ENCODE measurements at places on chromosomes 2 and 18.
A peak's percentile ranks its signal among the peaks of the same experiment; 100 is the strongest.

- DNase-seq = peak; percentile 48
Observed at GRCh38 chr2:95158891-95159619, 593 bp downstream of the ZNF514 start.

- peak; percentile 36 for DNase-seq
Observed at GRCh38 chr2:85353876-85354285, 447 bp downstream of the RETSAT start.

- DNase-seq = no peak
Observed at GRCh38 chr2:27736031-27736889, 35.3 kb upstream of the MRPL33 start.

DNA sequence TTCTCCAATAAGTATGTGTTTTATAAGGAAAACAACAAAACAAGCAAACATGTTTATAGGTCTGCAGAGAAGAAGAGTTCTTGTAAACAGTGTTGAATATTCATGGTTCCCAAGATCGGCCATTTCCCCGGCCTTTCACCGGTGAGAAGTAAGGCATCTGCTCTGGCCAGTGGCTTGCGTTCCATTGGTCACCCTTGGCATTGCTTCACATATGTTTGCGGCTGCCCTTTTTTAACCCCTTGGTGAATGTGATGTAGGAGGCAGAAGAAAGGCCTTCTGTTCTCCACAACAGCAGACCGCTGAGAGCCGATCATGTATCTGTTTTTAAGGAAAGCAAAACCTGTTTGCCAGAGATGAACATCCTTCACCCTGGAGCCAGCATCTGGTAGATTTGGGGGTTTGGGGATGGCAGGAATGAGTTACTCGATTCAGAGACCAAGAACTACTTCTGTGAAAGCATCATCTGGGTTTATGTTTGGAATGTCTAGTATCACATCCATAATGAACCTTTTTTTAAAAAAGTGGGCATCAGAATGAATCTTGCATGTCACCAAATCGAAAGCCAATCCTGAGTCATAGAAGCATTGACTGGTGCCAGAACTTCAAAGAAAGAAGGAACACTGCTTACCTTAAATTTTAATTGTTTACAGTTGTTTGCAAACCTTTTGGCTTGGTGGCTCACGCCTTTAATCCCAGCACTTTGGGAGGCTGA lies 112.3 kb downstream of the AGAP1 start:
- DNase-seq = no peak

GRCh38 chr2:118584062-118584749 lies 263.2 kb downstream of the EN1 start:
- DNase-seq = no peak

DNA sequence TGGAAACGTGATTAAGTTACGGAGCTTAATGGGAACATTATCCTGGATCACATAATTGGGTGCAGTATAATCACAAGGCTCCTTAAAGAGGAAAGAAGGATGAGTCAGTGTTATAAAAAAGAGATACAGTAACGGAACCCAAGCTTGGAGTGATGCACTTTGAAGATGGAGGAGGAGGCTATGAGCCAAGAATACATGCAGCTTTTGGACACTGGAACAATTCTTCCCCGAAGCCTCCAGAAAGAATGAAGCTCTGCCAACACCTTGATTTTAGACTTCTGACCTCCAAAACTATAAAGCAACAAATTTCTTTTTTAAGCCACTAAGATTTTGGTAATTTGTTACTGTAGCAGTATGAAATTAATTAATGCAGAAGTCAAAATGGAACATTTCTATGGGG lies 85.1 kb downstream of the CDH7 start:
- DNase-seq = no peak

DNA sequence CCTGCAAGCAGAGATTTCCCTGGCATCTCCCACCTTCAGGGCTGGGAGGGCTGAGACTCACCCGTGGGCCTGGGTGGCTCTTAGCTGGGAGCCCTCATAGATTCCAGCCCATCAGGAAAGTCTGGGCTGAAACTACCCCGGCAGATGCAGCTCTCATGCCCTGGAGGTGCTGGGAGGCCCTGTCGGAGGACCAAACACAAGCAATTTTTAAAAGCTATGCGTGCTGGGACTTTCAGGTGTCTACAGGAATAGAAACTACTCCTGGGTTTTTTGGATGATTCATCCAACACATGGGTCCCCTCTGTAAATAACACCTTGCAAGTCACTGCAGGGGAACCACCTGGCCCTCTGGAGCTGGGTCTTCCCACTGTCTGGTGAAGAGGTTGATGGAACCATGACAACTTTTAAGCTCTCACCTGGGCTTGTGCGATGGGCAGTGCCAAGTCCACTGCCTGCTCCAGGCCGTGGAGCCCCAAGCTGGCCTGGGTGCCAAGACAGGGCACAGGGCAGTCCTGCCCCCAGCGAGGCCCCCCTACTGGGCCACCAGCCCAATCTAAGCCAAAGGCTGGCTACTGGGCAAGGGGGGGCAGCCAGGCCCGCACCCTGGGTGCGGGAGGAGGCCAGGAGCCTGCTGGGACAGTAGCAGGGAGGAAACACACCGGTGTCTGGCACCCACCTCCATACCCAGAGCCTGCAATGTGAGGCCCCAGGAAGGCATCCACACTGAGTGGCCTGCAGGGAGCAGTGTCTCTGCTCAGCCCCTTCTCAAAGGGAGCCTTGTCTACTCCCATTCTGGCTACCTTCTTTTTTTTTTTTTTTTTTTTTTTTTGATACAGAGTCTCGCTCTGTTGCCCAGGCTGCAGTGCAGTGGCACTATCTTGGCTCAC lies 1.1 kb upstream of the GPR55 start:
- DNase-seq = no peak

DNA sequence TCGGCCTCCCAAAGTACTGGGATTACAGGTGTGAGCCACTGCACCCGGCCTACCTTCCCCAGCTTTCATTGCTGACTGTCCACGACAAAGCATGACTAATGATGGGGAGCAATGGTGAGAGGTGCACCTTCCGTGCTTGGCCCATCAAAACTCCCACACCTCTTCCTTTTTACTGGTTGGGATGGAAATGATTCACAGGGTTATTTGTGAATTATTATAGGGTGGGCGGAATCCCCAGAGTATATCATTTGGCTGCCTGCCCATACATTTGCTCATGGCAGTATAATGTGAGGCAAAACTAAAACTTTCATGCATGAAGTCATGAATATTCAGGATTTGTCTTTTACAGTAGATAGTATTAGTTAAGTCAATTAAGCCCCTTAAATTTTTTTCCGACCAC lies 334.2 kb upstream of the NETO1 start:
- DNase-seq = no peak

DNA sequence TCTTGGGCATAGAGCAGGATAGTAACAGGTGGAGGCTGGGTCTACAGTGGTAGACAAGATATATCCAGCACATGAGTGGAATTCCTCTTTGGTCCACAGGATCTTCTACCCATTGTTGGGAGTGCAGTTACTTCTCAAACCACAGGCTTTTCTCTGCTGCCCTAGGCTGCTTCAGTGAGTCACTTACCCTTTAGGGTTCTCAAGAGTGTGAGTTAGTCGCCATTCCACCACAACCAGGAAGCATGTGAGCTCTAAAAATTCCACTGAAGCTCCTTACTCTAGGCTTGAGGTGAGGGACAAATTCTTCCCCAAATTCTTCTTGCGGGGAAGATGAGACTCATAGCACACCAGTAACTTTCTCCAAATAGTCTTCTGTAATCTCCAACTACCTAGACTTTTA lies 189.4 kb downstream of the PLCL1 start:
- DNase-seq = no peak

DNA sequence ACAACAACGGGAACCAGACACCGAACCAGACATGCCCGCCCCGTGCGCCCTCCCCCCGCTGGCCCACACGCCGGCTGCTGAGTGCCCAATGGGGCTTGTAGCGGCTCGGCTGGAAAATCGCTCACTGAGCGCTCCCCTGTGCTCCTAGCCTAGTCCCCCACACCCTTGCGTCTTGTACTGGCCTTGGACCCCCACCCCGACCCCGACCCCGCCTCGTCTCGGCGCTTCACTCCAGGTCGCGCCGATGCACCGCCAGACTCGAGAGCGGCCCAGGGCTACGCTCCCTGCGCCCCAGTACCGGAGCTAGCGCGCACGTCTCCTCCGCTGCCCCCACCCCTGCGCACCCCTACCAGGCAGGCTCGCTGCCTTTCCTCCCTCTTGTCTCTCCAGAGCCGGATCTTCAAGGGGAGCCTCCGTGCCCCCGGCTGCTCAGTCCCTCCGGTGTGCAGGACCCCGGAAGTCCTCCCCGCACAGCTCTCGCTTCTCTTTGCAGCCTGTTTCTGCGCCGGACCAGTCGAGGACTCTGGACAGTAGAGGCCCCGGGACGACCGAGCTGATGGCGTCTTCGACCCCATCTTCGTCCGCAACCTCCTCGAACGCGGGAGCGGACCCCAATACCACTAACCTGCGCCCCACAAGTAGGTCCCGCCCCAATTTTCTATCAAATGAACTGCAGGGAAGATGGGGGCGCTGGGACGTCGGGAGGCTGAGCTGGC lies 1.5 kb downstream of the GAD1 start:
- DNase-seq = peak; percentile 36

- DNase-seq = no peak
Observed at GRCh38 chr18:47141289-47141688, 9.0 kb downstream of the HDHD2 start.

DNA sequence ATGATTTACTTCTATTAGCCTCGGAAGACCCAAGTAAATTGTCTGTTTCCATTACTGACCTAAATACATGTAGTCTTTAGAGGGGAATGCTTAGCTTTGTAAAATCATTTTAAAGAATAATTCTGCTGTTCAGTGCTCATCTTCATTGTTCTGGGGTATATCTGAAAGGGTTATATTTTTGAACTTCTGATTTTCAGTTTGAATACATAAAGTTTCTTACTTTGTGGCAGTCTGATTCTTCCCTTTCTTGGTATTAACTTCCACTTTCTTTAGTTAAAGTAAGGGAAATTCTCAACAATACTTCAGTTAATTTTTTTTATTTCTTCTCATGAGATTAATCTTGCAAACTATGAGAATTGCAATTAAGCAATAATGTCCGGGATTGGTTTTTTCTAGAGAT lies 148.4 kb downstream of the DOCK10 start:
- DNase-seq = no peak

DNA sequence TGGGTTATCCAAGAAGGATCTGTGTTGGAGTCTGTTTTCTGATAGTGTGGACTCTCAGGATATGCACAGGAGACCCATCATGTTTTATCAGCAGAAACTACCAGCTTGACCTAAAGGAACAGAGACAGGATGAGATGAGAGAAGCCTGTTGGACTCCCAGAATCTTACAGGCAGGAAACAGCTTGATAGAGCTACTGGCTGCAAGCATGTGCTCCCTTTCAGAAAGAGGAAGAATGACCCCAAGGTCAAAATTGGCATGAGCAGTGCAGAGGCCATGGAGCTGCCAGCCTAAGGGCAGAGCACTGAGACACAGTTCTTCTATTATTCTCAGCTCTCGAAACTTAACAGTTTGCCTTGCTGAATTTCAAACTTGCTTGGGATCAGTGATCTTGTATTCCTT lies 135.2 kb upstream of the NFATC1 start:
- no peak for DNase-seq

- no peak for DNase-seq
Observed at GRCh38 chr2:151906633-151906998, 78.4 kb upstream of the ARL5A start.

- no peak for DNase-seq
Observed at GRCh38 chr2:128630974-128631697, 312.5 kb upstream of the HS6ST1 start.

- no peak for DNase-seq
Observed at GRCh38 chr2:219109471-219109870, 48.8 kb upstream of the IHH start.

DNA sequence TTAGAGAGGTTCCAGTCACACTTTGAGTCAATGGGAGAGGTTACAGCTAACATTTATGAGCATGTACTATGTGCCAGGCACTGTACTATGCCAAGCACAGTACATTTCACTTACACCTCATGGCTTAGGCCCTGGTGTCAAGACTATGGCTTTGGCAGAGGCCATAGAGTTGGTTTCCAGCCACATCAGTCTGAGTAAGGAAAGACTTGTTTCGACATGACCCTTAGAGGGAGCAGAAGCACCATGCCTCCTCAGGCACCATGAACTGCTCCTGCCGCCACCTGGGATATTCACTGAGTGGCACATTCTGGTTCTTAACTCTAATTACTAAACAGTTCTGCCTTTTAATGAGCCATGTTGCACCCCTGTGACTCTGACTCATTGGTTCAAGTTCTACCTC lies 12.7 kb downstream of the DGUOK start:
- no peak for DNase-seq

DNA sequence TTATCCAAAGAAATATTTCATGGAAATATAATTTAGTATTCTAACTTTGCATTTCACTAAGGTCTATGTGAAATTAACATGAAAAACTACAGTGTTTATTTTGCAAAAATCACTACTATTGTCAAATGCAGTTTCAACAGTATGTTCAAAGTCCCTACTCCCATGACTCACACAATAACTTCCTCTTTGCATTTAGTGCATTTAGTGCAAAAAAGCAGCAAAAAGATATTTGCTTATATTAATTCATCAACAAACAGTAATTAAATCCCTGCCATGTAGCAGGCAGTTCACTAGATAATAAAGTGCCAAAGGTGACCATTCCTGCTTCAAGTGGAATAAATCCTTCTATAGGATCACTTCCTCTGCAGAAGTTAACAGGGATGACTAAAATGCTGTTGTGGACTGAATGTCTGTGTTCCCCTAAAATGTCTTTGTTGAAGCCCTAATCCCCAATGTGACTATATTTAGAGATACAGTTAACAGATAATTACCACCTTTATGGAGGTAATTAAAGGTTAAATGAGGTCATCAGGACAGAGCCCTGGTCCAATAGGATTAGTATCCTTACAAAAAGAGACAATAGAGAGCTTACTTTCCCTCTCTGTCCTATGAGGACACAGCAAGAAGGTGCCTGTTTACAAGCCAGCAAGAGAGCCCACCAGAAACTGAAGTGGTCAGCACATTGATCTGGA lies 61.7 kb downstream of the STK39 start:
- no peak for DNase-seq

DNA sequence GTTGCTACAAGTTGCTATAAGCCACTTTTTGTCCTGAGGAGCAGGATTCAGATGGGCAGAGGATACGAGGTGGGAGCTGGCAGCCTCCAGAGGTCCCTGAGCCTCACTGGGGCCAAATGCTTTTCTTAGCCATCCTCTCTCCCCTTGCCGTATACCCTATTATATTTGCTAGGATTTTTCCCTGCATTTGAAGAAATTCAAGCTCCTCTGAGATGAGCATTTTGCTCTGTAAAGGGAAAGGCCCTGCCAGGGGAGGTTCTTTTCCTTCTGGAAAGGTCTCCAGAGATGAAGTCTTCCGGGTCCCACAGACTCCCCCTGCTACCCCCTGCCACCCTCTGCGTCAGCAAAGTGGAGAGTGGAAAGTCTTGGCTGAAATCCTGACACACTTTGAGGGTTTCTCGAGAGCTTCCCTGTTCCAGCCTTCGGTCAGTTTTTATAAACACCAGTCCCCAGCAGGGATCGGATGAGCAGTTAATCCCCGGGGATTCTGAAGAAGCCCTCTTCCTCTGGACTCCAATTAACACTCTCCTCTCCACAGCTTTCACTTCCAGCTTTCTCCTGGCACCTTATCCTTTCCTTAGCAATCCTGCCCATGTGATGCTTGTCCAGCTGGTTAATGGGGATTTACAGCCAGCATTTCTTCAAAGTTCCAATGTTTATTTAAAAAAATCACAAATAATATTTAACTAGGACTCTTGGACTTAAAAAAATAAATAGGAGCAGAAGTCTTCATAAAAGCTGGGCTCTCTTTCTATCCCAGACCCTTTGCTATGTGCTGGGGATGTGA lies 13.1 kb downstream of the CYRIA start:
- DNase-seq = no peak

- no peak for DNase-seq
Observed at GRCh38 chr2:221112744-221113143, 459.4 kb downstream of the EPHA4 start.
